ENCODE measurements at places on chromosomes 3 and 15.

DNA sequence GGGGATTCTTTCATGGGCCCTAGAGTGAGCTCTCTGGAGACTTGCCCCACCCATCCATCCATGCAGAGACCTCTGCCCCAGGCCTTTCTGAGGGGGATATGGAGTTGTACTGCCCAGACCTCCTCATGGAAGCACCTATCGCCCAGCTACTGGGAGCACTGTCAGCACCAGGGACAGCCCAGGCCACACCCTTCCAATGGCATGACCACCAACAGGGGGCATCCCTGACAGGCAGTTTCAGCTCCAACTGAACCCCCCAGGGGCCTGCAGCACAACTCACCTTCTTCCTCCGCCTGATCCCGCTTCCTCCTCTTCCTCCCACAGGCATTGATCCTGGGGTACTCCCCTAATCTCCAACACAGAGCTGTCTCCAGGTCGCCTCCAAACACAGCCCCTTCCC lies 21.8 kb downstream of the MRPS11 start:
- DNase-seq: no peak

GRCh38 chr3:162602619-162603018 lies 1106.0 kb downstream of the OTOL1 start:
- no peak for DNase-seq

DNA sequence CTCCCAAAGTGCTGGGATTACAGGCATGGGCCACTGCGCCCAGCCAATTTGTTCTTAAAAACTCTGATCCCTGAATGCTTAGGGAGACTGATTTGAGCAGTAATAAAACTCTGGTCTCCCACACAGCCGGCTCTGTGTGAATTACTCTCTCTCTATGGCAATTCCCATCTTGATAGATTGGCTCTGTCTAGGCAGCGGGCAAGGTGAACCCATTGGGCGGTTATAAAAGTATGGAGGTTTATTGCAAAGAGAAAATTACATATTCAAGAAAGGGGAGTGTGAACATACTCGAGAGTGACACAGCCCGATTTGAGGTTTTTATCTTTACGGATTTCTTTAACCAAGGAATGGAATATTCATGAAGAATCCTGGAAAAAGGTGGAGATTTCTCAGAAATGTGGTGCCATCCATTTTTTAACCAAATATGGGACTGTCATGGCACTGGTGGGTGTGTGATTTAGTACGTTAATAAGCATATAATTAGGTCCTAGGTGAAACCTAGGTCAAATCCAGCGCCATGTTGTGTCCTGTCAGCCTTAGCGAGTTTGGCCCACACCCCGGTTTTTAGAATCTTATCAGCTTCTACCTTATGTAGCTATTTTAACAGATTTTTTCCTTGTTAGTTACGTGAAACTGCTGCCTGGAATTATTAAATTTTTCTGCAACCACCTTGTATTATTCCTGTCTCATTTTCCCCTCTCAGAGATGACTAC lies 7.2 kb upstream of the GMPS start:
- DNase-seq: no peak

- no peak for DNase-seq
Measured at GRCh38 chr3:143140550-143140949, 21.0 kb downstream of the CHST2 start.

GRCh38 chr3:38608961-38609360 lies 40.5 kb downstream of the SCN5A start:
- DNase-seq: no peak

DNA sequence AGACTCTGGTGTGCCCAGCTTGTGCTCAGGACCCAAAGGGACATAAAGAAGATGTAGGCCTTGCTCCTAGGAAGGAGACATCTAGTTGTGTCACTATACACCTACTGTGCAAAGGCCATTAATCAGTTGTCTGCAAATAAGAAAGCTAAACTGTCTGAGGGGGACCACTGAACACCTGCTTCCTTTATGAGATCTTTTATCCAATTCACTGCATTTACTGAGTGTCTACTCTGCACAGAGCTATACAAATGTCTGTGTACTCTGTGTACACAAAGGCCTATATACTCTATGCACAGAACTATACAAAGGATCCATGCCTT lies 124.8 kb downstream of the CTNNB1 start:
- no peak for DNase-seq

- DNase-seq: no peak
Measured at GRCh38 chr15:85150130-85150480, 168.4 kb downstream of the PDE8A start.

- DNase-seq: no peak
Measured at GRCh38 chr15:56528136-56528535, 63.2 kb upstream of the MNS1 start.

- no peak for DNase-seq
Measured at GRCh38 chr15:24933716-24934115, 21.1 kb upstream of the SNRPN start.

GRCh38 chr3:82087958-82088357 lies 326.5 kb upstream of the GBE1 start:
- no peak for DNase-seq

DNA sequence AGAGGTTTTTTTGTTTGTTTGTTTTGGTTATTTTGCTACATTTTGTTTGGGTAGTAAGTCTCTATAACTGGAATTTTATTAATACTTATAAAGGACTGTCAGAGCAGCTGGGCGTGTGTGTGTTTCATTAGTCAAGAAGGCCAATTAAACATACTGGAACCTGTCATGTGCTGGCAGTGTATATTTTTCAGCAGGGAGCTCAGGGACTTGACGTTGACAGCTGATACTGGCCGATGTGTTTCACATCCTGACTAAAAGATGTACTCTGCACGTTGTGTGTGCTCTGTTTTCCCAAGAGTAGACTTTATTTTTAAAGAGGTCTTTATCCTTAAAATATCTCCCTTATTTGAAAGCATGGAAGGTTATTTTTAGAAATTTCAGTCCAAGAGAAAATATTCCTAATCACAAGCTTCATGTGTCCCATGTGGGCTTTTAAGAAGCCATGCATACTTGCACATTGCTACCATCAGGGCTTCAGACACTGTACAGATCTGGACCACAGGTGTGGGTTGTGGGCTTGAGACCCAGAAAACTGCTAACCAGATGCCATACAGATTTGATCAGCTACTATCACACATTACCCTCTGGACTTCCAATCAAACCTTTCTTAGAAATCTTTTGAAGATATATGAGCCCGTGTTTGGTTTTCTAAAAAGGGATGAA lies 135.9 kb downstream of the FEZF2 start:
- DNase-seq: no peak

DNA sequence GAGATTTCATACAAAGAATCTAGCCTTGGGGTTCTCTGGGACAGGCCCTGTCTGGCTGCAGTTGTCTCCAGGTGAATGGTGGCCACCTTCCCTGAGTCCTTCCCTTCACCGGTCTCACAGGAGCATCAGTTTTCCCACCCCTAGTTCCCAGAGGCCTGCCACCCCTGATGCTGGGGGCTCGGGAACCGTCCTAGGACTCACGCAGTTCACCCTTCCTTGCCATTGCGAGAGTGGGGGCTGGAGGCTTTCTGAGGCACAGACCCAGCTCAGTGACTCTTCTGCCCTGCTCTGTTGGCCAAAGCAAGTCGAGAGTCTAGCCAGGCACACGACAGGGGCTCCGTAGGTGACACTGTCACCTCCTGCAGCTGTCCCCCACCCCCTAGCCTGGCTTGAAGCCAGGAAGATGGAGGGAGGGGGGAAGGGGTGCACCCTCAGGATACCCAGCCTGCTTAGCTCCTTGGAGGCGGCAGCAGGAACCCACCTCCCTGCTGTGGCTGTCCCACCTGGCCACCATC lies 130.3 kb downstream of the NUP210 start:
- DNase-seq: no peak

DNA sequence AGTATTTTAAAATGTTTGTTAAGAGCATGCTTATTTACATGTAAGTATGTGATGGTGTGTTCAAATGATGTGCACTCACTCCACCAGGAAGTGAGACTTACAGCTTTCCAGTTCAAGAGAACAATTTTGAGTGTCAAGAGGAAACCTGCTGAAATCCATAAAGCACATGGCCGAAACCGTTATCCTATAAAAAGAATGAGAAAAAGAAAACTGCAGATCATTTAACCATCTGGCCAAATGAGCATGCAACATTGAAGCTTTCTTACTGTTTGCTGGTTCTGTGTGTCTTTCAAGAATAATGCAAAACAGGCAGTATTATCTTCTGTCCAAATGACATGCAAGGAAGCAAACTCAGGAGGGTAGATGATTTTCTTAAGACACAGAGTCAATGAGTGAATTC lies 26.3 kb downstream of the GABRR3 start:
- no peak for DNase-seq

DNA sequence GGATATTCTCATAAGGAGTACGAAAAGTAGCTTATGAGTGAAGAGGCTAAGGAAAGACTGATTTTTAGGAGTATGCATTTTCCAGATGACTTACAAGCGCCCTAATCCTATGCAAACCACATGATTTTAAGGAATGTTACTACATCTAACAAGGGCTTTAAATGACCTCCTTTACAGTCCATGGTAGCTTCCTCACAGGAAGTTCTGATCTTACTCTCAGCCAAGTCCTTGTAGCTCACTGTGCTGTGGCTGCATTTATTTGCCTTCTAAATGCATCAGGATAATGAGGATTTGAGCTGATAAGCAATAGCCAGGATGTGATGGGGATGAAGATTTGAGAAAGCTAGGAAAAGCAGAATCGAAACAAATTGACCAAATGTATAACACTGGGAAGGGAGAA lies 896.0 kb downstream of the MCTP2 start:
- no peak for DNase-seq

GRCh38 chr3:52777959-52778805 lies 783 bp downstream of the ITIH1 start:
- DNase-seq: no peak

GRCh38 chr3:134622806-134623365 lies 27.9 kb downstream of the KY start:
- DNase-seq: no peak

DNA sequence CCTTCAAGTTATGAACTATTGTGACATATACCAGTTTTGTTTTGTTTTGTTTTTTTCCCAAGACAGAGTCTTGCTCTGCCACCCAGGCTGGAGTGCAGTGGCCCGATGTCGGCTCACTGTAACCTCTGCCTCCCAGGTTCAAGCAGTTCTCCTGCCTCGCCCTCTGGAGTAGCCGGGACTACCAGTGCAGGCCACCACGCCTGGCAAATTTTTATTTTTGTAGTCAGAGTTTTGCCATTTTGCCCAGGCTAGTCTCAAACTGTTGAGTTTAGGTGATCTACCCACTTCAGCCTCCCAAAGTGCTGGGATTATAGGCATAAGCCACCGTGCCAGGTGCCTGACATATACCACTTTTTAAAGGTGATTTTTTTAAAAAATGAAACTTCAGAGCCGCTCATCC lies 74.6 kb downstream of the ARRDC4 start:
- DNase-seq: no peak

- no peak for DNase-seq
Measured at GRCh38 chr15:85748176-85748575, 46.5 kb downstream of the KLHL25 start.

DNA sequence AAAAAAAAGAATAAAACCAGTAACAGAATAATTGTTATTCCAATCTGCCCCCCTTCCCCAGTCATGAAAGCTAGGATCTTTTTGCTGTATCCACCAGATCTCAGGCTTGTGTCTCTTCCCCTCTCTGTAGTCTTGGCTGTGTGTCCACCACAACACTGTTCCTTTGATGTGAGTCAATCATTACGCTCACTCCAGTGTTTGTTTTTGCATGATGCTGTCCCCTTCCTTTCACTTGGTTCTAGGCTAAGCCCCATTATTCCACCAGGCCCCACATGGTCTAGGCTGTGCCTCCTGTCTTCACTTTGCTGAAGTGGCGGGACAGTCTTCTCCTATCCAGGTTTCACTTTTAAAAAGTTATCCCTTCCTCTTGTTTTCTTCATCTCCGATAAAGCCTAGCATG lies 13.6 kb downstream of the ACKR2 start:
- no peak for DNase-seq

GRCh38 chr15:74960995-74961588 lies 4.5 kb upstream of the RPP25 start:
- no peak for DNase-seq

DNA sequence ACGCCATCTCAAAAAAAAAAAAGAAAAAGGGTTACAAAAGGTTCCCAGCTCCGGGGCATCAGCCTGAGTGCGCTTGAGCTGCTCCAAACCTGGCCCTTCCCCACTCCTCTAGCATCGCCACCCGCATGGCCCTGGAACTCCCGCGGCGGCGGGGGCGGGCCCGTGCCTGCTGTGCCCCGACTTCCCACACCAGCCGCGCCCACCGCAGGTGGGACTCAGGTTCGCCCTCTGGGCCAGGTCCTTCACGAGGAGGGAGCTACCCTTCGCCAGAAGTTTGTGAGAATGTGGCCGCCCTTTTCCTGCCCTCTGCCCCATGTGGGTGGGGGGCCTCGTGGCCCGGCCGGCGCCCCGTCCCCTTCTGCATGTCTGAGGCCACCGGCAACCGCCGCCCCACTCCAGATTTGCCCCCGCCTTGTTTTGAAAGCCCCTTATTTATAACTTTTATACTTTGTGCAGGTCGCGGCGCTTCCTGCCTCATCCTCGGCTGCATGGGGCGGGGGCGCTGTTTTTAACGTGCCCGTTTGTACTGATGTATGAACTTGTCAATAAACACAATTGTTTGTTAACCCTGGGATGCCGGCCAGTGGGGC lies 507 bp upstream of the JMJD7 start:
- DNase-seq: no peak

DNA sequence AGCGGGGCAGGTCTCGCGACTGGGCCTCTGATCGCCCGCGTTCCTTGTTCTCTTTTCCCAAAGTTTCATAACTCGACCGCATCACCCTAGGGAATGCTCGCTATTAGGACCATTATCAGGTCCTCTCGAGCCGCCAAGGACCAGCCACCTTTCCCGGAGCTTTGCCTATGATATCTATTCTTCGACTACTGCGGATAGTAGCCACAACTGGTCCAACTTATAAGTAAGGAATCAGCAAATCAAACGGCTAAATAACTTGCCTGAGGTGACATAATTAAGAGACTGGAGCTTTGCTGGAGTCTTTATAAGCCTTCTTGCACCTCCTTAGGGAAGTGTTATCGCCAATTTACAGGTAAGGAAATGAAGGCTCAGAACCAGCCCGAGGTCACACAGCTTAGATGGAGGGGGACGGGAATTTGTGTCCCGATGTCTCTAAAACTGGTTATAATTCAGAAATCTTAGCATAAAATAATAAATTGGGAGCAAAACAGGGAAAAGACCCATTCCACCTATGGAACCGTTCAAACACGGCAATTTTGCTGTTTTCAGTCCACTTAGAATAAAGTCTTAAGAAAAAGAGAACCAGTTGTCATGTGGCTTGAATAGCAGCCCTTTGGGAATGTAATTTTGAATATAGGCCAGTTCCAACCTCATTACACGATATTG lies 479 bp upstream of the PLD1 start:
- DNase-seq: no peak

DNA sequence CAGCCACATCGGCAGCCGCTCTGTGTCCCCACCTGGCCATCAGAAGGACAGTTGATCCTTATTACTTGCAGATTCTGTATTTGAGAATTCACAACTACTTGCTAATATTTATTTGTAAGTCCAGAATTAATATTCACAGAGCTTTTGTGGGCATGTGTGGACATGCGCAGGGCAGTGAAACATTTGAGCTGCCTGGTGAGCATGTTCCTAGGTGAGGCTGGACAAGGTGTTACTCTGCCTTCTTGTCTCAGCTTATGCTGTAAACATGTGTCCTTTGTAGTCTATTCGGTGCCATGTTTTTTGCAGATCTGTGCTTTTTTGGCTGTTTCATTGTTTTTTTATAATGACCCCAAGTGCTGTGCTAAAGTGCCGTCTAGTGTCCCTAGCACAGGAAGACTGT lies 15.6 kb downstream of the FAH start:
- DNase-seq: no peak

Measured in renal cortex interstitium (tissue), 15 donors.